B cell (primary cell): ENCODE measurements at places on chromosomes 2 and 18. TPM values are rescaled to one million over a fixed set of nuclear protein-coding genes. Genes with fewer than 3 reads are reported as not detected.

EPAS1 gene
- total RNA-seq, result 0.37 and 1.0 TPM in 2 replicates

CDH2 gene
- total RNA-seq, result not detected in 2 replicates

- peak; percentile 30 for DNase-seq
These were observed 60.5 kb downstream of the MAP4K4 start for GRCh38 chr2:101758001-101758400.

DNA sequence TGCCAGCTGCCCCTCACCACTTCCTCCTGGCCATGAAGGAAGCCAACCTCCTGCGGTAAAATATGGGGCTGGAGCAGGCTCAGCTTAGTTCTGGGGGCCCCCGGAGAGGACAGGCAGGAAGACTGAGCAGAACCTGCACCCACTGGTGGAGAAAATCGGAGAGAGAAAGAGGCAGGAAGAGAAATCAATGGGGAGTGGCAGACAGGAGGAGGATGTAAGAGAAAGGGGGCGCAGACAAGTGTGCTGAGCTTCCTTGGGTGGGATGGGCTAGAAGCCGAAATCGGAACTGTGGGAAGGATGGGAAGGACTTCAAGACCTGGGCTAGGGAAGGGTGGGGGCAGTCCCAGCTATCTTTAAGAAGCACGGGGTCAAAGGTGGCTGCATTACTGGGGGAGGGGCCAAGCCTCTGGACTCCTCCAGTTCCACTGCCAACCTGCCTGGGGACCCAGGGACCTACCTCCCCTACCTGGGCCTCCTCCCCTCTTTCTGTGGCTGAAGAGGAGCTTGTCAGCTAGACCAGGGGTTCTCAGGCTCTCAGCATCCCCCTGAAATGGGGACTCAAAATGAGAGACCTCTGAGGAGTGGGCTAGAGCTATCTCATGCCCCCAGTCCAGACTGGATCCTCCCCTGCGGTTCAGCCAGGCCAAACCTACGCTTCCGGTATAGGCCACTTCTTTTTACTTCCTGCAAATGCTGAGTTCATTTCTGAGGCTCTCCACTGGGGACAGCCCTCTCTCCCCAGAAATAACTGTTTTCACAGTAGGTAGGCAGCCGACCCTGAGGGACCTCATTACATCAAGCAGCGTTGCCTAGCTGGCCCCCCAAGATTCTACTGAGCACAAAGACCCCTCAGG lies 33.6 kb upstream of the B3GNT7 start:
- DNase-seq, result peak; percentile 61

DNA sequence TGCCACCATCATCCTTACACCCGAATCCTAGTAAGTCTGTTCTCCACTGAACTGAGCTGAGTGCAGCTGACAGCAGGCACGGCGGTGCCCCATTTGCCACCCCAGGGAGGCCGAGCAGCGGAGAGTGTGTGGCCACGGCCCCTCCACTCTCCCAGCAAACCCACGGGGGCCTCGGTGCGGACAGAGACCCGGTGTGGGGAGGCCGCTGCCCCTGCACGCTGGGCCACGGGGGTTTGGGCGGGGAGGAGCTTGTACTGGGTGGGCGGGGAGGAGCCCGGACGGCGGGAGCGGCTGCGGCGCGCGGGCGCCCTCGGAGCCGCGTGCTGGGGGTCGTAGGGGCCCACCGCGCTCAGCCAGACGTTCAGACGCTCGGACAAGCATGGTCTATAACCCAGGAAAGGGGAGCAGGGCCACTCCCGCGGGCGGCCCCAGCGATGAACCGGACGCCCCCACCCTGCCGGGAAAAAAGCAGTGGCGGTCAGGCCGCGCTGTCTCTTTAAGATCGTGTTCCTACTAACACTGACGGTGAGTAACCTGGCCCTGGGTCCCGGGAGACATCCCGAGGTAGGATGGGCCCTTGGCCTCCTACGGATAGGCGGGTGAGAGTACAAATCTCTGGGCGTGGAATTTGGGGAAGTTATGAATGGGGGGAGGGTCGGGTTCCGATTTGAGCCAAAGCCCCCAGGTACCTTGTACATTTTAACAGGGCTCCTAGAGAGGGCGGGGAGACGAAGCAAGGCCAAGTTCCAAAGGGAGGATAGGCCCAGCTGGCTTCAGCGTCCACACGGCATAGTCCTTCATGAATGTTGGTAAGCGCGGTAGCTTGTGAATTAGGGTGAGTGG lies at the start of gene ITPRIPL1:
Gene ITPRIPL1, plus strand, starts transcription at position 277 of the 843 bp plus-strand sequence. Its CDS starts 523 bp downstream, at position 800.
- peak; percentile 52 for DNase-seq

TRIP12 gene
- total RNA-seq, result 254 and 274 TPM in 2 replicates

CCDC102B gene
- 2.8 and 3.9 TPM in 2 replicates for total RNA-seq

DNA sequence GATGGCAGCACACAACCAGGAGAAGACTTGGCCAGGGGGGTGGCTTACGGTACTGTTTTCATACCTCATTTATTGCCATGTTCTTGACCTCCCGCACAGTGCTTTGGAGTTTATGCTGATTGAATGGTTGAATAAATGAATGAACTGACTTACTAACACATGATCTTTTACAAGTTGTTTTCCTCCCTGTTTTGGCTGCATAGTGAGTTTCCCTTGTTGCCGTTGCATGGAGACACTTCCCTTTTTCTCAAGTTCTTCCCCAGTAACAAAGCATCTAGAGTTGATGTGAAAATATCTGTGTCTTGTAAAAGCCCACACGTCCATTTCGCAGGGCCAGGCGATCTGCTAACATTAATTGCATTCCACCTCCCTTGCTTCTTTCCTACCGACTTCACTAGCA lies 35.7 kb upstream of the RAB1A start:
- peak; percentile 44 for DNase-seq
